ENCODE measurements at places on chromosomes 16 and 17.
A peak's percentile ranks its signal among the peaks of the same experiment; 100 is the strongest.

- DNase-seq: no peak
These were observed 18.4 kb downstream of the TBX4 start for GRCh38 chr17:61470530-61471136.

- no peak for DNase-seq
These were observed 279.5 kb upstream of the ASIC2 start for GRCh38 chr17:33572615-33573014.

DNA sequence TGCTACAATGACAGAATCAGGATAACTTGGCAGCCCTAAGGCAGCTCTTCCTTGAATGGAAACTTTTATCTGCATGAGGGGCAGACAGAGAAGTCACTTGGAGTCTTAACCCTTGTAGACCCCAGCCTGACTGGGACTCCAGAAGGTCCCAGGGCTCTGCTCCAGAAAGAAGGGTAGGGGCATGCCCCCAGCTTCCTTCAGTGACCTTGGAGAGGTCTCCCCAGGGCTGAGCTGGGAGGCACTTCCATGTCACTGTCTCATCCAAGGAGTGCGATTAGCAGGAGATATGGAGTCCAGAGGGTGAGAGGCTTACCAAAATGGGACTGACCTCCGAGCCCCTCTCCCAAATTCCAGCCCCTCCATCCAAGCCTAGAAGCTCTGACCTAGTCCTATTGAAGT lies 3.4 kb upstream of the NLRC5 start:
- no peak for DNase-seq

DNA sequence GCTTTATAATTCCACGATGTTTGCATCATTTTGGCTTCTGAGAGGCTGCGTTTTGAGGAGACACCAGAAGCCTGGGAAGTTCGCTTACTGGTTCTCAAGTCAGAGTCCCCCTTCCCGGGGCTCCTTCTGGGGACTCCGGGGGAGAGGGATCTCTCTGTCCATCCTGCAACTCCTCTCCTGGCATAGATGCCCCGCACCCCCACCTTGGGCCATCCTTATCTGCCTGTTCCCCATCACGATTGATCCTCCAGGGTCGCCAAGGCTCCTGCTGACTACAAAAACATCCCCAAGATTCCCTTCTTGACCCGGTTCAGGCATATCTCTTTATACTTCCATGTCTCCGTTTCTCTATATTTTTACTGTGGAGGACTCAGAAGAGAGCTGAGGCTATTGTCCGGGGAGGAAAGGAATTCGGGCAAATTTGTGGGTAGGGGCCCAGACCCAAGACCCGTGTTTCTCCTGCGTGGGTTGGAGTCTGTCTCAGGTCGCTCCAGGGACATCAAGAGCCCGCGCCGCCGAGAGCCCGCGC lies 18.4 kb upstream of the HOXB13 start:
- no peak for DNase-seq

DNA sequence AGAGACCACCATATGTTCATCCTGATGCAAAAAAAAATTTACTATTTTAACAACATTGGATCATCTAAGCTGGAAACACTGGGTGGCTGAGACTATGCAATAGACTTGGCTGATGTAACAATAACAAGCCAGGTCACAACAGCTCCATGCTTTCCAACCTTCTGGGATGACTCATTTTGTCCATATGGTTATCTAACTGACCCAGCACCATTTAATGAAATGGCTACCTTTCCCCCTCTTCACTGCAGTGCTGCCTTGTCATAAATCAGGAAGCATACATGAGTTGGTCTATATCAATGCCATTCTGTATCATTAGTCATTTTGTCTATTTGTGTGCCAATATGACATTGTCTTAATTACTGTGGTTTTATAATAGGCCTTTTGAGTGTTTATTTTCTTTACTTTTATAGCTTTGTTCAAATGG lies 217.6 kb upstream of the KCNJ16 start:
- DNase-seq: peak; percentile 24

DNA sequence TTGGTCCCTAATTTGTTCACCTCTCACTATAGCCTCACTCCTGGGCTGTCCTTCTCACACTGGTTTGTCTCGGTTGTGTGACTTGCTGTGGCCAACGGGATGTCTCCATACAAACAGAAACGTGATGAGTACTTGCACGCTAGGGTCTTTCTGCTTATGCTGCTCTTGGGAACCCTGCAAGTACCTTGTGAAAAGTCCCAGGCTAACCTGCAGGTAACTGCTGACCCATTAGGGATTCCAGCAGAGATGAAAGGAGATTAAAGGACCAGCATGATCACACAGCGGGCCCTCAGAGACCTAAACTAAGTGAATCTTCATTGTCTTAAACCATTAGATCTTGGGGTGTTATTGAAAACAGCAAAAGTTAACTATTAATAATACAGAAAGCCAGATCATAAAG lies 562.8 kb upstream of the GOT2 start:
- no peak for DNase-seq

GRCh38 chr16:17885659-17886207 lies 415.0 kb upstream of the XYLT1 start:
- no peak for DNase-seq

- DNase-seq: no peak
These were observed 27.7 kb upstream of the HS3ST2 start for GRCh38 chr16:22786284-22786683.

- DNase-seq: no peak
These were observed 57.6 kb downstream of the FOXL1 start for GRCh38 chr16:86635926-86636325.

GRCh38 chr16:4515611-4516233 lies 22.9 kb downstream of the CDIP1 start:
- no peak for DNase-seq

GRCh38 chr16:50812876-50813466 lies 71.1 kb downstream of the CYLD start:
- DNase-seq: no peak

DNA sequence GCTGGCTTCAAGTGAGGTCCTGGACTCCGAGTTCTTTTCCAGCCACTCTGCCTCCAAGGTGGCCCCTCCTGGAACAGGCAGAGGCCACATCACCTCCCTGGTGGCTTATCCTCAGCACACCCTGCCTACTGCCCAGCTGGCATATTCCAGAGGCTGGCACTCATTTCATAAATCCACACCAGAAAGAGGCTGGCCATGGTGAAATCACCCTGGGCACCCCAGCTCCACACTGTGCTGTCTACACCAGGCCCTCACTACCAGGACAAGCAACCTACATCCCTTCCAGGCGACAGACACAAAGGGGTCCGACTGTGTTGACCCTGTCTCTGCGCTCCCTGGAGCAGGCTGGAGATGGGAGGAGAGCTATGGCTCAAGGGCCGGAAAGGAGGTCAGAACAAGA lies 100.2 kb downstream of the C16orf78 start:
- no peak for DNase-seq

- no peak for DNase-seq
These were observed 361.3 kb downstream of the PMP22 start for GRCh38 chr17:14903854-14904253.

DNA sequence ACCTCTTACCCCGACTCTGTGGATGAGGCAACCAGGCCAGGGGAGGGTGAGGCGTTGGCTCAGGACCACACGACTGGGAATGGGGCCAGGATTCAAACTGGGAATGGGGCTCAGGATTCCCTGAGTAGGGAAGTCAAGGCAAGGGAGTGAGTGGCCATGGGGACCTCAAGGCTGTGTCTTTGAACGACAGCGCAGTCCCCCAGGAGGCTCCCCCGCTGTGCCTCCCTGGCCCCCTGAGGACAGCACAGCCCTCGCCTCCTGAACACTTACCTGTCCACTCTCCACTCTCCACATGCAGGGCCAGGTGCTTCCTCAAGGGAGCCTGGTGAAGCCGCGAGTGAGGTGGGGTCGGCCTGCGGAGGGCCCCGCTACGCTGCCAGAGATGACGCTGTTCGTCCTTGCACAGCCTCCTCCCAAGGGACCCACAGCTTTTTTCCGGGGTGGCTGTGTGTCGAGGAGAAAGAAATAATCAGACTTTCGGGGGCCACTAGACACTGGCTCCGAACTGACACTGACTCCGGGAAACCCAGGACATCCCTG lies 6.9 kb downstream of the ZNF469 start:
- no peak for DNase-seq

DNA sequence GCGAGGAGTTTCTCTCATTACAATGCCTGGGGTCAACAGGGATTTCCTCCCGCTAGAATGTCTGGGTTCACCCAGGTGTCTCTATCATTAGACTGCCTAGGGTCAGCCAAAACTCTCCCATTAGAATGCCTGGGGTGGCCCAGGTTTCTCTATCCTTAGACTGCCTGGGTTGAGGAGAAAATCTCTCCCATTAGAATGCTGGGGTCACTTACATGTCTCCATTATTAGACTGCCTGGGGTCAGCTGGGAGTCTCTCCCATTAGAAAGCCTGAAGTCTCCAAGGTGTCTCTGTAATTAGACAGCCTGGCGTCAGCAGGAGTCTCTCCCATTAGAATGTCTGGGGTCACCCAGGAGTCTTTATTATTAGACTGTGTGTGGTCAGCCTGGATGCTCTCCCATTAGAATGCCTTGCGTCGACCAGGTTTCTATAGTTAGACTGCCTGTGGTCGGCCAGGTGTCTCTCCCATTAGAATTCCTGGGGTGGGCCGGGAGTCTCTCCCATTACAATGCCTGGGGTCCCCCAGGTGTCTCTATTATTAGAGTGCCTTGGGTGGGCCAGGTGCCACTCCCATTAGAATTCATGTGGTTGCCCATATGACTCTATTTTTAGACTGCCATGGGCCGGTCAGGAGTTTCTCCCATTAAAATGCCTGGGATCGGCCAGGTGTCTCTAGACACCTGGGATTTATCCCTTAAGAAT lies 2272.1 kb downstream of the TP53TG3F start:
- no peak for DNase-seq

- no peak for DNase-seq
These were observed 942.1 kb downstream of the KCNJ2 start for GRCh38 chr17:71111460-71111859.

- DNase-seq: no peak
These were observed 144.3 kb upstream of the TNRC6C start for GRCh38 chr17:77814091-77814772.

- no peak for DNase-seq
These were observed 19.5 kb downstream of the USP7 start for GRCh38 chr16:8943966-8944759.

GRCh38 chr17:82613283-82614094 lies 34.8 kb downstream of the WDR45B start:
- no peak for DNase-seq

GRCh38 chr17:8732406-8733085 lies 12.1 kb downstream of the CCDC42 start:
- DNase-seq: no peak

DNA sequence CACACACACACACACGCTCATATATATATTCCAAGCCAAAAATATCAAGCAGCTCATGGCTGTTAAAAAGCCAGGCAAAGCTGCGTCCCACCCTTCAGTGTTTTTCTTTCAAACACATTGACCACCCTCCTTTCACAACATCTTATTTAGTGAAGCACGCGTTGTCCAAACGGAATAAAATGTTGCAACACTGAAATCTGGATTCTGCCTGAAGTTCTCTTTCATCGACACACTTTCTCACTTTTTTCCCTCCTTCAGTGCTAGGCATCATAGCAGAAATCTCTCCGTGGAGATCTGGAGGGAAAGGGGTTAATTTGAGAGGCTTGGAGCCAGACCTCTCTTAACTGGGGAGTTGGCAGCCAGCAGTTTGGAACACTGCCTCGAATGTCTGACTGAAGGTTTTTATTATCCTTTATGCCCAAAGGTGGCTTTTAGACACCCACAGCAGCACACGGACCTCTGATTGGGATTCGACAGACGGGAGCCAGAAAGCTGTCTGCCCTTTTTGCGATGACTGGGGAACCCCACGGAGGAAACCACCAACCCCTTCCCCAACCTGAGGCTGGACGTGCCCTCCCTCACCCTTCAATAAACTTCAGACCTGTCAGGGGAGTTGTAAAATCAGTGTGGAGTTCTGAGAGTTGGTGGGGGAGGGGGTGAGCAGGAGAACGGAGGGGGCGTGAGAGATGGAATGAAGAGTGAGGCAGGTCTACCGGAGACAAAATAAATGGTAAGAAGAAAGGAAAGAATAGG lies 833.6 kb upstream of the SOX9 start:
- no peak for DNase-seq

DNA sequence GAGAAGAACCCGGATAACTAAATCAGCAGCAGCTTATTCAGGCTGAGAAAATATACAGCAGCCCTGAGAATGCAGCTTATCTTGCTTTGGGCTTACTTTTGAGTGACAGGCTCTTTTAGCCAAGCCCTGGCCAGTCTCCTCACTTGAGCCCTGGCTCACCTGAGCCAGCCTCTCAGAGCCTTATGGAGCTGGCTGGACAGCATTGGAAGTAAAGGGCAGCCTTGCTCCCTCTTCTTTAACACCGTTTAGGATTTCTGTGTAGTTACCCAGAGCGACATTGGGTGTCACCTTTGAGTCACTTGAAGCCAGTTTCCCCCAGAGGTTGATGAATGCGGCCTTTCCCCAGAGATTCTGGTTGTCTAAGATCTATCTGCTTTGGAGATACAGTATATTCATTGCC lies 7.7 kb upstream of the NPIPB2 start:
- peak; percentile 24 for DNase-seq

GRCh38 chr17:36870720-36870999 lies 66.6 kb upstream of the LHX1 start:
- DNase-seq: no peak

DNA sequence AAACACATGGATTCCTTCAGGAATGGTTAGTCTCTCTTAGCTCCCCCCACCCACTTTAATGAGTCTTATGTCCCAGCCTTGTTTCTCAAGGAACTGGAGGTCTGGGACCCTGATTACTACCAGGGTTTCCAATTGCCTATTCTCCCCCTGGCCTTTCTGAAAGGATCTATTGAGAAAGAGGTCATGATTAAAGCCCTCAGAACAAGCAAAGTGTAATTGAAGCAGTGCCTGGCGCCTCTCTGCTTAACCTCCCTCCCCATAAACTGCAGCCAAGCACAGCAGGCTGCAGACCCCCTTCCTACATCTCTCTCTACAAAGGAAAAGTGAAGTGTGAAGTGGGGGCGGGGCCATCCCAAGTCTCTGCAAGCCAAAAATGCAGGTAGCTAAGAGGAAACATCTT lies 159.7 kb upstream of the CDH11 start:
- DNase-seq: no peak

GRCh38 chr16:58176608-58177352 lies 21.1 kb downstream of the CSNK2A2 start:
- DNase-seq: no peak

GRCh38 chr16:47081115-47081514 lies 62.6 kb downstream of the NETO2 start:
- DNase-seq: no peak

DNA sequence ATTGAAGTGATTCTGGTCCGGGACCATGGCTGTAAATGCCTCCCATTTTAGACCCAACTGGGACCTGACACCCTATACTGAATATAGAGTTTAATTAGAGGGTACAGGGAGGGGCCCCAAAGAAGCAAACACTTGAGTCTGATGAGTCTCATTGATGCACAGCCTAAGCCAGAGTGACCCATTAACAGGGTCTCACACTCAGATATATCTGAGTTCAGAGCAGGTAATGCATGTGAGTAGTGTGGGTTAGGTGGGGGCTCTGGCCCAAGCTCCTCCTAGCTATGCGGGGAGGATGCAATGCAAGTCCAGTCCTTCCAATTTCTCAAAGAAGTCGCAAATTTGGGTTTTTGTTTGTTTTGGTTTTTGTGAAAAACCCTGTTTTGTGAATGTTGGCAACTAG lies 17.1 kb upstream of the MARCHF10 start:
- DNase-seq: no peak

- DNase-seq: no peak
These were observed 5.4 kb upstream of the SLC5A2 start for GRCh38 chr16:31477220-31478216.
